CD4-positive, alpha-beta T cell treated with Interleukin-15 for 1 hour (primary cell): ENCODE measurements at places on chromosomes 7 and 10.

DNA sequence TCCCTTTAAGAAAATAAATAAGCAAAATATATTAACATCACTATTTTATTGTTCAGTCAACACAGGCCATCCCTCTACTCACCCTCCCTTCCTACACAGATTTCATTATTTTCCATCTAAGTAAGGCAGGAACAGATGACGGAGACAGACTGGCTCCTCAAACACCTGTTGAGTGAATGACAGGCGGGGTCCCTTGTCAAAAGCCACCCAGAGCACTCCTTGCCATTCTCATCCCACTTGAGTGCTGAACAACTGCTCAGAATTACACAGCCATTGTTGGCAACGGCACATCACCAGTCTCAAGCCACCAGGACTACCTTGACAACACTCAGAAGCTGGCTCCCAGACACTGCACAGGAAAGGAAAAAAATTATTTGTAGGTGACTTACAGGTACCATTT is 3.3 kb downstream of the GRB10 start:
- DNase-seq, result no peak

DNA sequence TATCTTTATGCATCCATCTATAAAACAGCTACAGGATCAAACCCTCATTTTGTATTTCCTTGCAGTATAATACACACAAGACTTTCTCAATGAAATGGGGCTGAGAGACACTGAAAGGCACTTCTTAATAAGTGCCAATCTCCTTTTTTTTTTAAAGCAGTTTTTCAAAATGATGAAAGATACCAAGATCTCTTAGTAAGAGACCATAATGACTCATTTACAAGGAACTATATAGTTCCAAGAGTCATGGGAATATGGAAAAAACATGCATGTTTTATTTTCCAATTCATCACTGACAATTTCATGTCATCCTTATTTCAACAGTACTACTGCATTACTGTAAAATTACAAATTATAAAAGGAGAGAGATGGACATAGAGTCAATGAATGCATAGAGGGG is 973.7 kb downstream of the GATA3 start:
- no peak for DNase-seq

DNA sequence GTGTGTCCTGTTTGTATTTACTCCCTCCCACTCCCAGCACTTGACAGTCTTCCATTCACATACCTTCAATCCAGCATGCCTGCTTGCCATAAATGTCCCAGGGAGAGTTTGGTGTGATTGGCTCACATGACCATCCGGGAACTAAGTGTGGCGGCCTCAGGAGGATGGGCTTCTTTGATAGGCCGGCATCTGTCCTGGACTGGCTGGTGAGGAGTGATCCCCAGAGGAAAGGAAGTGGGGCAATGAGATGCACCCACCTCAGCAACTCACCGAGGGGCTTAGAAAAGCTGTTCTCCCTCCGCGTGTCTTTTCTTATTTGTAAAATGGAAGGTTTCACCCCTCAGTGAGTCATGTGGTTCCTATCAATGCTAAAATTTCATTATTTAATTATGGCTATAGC is 14.9 kb upstream of the EBF3 start:
- DNase-seq, result no peak

DNA sequence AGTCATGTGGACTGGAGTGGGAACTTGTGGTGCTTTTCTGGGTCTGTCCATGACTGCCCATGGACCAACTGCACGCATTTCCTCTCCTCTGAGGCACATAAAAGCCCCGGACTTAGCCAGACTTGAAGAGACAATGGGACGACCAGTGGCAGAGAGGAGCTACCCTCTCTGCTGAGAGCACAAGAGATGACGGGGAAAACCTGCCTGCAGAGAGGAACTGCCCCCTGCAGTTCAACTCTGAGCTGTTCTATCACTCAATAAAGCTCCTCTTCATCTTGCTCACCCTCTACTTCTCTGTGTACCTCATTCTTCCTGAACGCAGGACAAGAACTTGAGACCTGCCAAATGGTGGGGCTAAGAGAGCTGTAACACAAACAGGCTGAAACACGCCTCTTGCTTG is 184.5 kb downstream of the ZNF438 start:
- DNase-seq, result no peak

DNA sequence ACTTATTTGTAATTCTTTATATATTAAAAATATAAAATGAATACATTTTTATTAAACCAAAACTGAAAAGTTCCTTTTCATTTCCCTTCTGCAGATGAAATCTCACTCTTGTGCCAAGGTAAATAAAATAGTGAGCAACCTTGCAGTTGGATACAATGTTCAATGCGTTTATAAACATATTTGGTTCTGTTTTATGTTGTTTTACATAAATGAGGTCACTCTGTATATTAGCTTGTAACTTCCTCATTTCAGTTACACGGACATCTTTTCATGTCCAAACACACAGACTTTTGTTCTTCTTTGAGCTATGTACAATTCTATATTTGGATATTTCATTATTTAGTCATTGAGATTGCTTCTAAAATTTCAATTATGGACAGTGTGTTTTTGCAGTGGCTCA is 107.7 kb downstream of the BBS9 start:
- DNase-seq, result no peak

DNA sequence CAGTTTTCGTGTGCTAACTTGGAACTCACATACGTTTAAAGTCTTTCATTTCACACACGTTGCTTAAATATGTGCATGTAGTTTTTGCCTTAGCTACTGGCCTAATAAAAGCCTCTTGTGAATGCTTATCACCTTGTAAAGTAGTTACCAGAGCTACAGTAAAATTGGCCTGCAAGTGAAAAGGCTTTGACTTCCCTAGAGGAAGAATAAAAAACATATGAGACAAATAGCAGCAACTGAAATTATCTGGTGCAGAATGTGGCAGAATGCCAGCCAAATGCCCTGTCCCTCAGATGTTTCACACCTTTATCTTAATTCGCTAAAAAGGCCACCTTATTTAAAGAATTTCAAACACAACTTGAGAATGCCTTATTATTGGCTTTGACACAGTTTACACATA is 28.1 kb upstream of the RPA3 start:
- no peak for DNase-seq

DNA sequence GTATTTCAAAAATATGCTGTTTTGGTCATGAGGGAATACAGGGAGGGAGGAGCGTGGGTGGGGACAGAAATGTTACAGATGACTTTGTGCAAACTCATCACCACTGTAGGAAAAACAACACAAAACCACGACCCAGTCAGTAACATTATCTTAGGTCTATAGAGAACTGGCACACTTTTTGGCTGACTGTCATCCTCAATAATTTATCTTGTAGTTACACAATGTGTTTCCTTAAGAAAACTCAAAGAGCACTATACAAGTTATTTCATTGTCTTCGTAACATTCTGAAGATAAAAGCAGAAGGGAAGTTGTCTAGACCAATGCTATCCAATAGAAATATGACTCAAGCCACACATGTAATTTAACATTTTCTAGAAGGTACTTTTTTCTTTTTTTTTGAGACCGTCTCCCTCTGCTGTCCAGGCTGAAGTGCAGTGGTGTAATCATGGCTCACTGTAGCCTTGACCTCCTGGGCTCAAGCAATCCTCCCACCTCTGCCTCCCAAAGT is 16.9 kb upstream of the CDK14 start:
- no peak for DNase-seq

- DNase-seq, result no peak
These were observed 101.8 kb downstream of the GNAT3 start for GRCh38 chr7:80410081-80410480.
